Aorta (tissue), 5 donors: ENCODE measurements at places on chromosomes 2 and 18. TPM values are rescaled to one million over a fixed set of nuclear protein-coding genes. Genes with fewer than 3 reads are reported as not detected.

The BBS5 gene
- total RNA-seq, result 7.3 TPM

The UGT1A10 gene
- total RNA-seq, result not detected

The SPC25 gene
- 0.58 TPM for total RNA-seq

The ALKAL2 gene
- 21.2 TPM for total RNA-seq

The PSME4 gene
- total RNA-seq, result 51.8 TPM

The AKAIN1 gene
- not detected for total RNA-seq

- no peak for DNase-seq
These were observed 229.6 kb upstream of the ID2 start for GRCh38 chr2:8452296-8452695.

GRCh38 chr2:105768176-105768575, 23.5 kb downstream of the NCK2 start:
- no peak for DNase-seq

DNA sequence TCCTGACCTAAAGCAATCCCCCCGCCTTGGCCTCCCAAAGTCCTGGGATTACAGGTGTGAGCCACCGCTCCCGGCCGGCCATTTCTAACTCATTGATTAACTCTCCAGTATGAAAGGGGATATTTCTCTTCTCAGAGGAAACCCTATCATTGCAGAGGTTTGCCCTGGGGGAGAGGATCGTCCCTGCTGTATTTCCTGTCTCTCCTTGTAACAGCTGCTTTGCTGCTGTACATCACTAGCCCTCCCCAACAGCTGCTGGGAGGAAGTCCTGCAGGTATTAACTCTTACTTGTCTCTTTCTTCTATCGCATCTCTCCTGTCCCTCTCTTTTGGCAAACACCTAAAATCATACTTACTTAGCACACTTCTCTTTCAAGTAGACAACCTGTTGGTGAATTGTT, 219.0 kb upstream of the DSEL start:
- DNase-seq, result no peak

DNA sequence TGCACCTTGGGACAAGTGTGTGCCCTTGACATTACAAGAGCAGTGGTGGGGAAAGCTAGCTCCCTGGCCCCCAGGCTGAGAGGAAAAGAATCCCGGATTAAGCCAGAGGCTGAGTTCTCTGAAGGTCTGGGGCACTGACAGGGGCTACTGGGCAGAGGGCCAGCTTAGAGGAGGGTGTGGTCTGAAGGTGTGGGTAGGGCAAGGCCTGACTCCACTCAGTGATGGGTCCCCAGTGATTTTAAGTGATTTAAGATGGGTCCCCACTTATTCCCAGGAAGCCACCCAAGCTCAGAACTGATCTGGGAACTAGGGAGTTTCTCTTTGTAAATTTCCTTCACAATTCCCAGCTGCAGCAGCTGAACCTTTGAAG, 8.8 kb downstream of the TMEM37 start:
- no peak for DNase-seq

DNA sequence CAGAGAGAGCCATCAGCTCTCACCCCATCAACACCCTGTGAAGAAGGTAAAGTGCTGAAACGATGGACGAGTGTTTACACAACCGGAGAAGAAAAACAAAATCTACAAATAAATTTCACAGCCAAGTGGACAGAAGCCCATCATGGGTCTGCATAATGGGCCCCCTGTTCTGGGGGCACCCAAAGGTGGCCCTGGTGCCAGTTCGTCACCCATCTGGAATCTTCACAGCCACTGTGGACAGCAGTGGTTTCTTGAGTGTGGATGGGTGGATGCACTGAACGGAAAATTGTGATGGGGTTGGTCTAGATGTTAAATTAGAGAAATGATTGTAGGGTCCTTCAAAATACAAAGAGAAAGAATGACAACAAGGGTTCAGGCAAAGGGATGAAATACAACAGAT, 38.8 kb downstream of the ANKMY1 start:
- peak; percentile 34 for DNase-seq

- no peak for DNase-seq
These were observed 38.5 kb downstream of the THAP4 start for GRCh38 chr2:241598487-241598886.

DNA sequence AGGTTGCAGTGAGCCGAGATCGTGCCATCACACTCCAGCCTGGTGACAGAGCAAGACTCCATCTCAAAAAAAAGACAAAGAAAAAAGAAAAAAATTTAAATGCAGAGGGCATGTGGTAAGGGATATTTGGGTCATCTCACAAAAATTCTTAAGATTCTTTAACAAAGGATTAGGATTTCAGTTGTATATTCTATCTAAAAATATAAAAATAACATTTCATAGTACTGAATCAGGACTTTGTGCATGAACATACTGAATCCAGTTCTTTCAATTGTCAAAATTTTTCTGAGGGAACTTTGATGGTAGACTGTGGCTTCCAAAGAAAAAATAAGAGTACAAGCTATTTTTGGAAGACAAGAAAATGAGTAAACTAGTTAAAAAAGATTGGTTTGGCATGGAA, 6.5 kb upstream of the PPP3R1 start:
- no peak for DNase-seq
